Cardiac muscle cell (in vitro differentiated cells and primary cell): ENCODE measurements at places on chromosomes 16 and 17. TPM values are rescaled to one million over a fixed set of nuclear protein-coding genes. Genes with fewer than 3 reads are reported as not detected.
A peak's percentile ranks its signal among the peaks of the same experiment; 100 is the strongest.

GRCh38 chr17:80997424-80998117 is 5.9 kb downstream of the CHMP6 start:
- DNase-seq: no peak
- H3K4me1 ChIP-seq: peaks cover 3% of the 10 kb centered on the region
- H3K27me3 ChIP-seq: no peaks in the 10 kb centered on the region
- H3K27ac ChIP-seq: no peak overlapping the region

DNA sequence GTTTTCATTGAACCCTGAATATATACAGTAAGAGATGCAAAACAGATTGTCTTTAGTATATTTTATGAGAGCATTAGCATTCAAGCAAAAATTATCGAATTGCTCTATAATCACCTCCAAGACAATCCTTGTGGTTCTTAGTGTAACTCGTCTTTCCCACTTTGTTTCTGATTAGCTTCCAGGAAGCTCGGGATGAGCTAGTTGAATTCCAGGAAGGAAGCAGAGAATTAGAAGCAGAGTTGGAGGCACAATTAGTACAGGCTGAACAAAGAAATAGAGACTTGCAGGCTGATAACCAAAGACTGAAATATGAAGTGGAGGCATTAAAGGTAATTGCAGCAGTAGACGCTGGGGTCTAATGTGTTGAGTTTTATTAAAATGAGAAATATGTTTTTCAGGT is 9.9 kb downstream of the NDEL1 start:
- no peak overlapping the region for H3K4me3 ChIP-seq
- H3K27ac ChIP-seq: no peak overlapping the region
- H3K4me1 ChIP-seq: peaks cover 5% of the 10 kb centered on the region
- peaks cover 14% of the 10 kb centered on the region for H3K36me3 ChIP-seq

GRCh38 chr17:5122586-5123342 is 6.9 kb downstream of the USP6 start:
- peak; percentile 29 for DNase-seq
- no peaks in the 10 kb centered on the region for H3K4me1 ChIP-seq
- H3K27ac ChIP-seq: no peak overlapping the region
- no peaks in the 10 kb centered on the region for H3K36me3 ChIP-seq

The TAC4 gene
- polyA plus RNA-seq: 0.78 TPM in 1 of 2 replicates, not detected in the other

The DPH1 gene
- 59.5 and 94.5 TPM in 2 replicates for polyA plus RNA-seq

GRCh38 chr17:13582776-13583547 is 18.8 kb downstream of the HS3ST3A1 start:
- H3K4me3 ChIP-seq: no peak overlapping the region
- no peak for DNase-seq
- peaks cover 3% of the 10 kb centered on the region for H3K4me1 ChIP-seq
- no peaks in the 10 kb centered on the region for H3K27me3 ChIP-seq

The KRT222 gene
- 0.29 TPM in 1 of 2 replicates, not detected in the other for polyA plus RNA-seq

The KCNJ18 gene
- polyA plus RNA-seq: not detected in 2 replicates

GRCh38 chr16:946048-946395 is 24.8 kb downstream of the LMF1 start:
- H3K27me3 ChIP-seq: no peaks in the 10 kb centered on the region
- no peak overlapping the region for H3K27ac ChIP-seq
- H3K4me3 ChIP-seq: no peak overlapping the region
- DNase-seq: no peak
- no peaks in the 10 kb centered on the region for H3K4me1 ChIP-seq

DNA sequence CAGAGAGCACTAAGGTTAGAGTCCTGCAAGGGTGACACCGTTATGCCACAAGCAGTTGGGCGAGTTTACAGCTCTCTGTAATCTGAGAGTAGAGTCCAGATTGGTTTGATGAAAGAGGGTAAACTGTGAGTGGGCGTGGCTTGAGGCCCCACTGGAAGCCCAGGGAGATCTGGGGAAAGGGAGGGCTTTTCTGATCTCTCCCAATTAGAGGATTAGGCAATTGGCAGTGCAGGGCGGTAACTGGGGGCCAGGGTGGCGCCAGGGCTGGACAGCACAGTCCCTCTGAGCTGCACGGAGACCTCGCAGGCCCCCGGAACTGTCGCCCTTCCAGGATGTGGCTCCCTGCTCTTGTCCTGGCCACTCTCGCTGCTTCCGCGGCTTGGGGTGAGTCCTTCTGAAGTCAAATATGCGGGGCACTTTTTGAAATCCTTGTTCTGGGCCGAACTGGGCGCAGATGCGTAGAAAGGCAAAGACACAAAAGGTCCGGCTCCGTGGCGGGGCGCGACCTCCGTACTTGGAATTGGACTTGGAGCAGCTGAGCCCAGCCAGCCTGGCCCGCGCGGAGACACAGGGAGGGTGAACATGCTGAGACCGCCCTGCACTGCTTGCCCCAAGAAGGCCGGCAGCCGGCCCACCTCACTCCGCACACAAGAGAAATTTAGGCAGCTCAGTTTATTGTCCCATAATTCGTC is 72.4 kb downstream of the CES1 start:
- no peaks in the 10 kb centered on the region for H3K27me3 ChIP-seq
- H3K4me3 ChIP-seq: no peak overlapping the region
- no peaks in the 10 kb centered on the region for H3K4me1 ChIP-seq
- H3K36me3 ChIP-seq: no peaks in the 10 kb centered on the region
- H3K27ac ChIP-seq: no peak overlapping the region
- DNase-seq: peak; percentile 23

- H3K36me3 ChIP-seq: no peaks in the 10 kb centered on the region
- no peak overlapping the region for H3K4me3 ChIP-seq
- peaks cover 4% of the 10 kb centered on the region for H3K27me3 ChIP-seq
- no peak for DNase-seq
- no peak overlapping the region for H3K27ac ChIP-seq
Observed at GRCh38 chr16:79263425-79263824, 337.1 kb downstream of the MAF start.

The OSBPL7 gene
- polyA plus RNA-seq: 12.1 and 18.0 TPM in 2 replicates

The KRT28 gene
- polyA plus RNA-seq: not detected in 2 replicates

GRCh38 chr17:67818110-67819002 is 6.9 kb upstream of the BPTF start:
- no peak overlapping the region for H3K27ac ChIP-seq
- no peaks in the 10 kb centered on the region for H3K4me1 ChIP-seq
- no peaks in the 10 kb centered on the region for H3K36me3 ChIP-seq
- H3K27me3 ChIP-seq: no peaks in the 10 kb centered on the region
- H3K4me3 ChIP-seq: no peak overlapping the region
